ENCODE measurements at places on chromosomes 5 and 9.
A peak's percentile ranks its signal among the peaks of the same experiment; 100 is the strongest.

GRCh38 chr9:134215699-134216448, 51.5 kb upstream of the RNU6ATAC start:
- no peak for DNase-seq

- no peak for DNase-seq
Measured at GRCh38 chr9:128109050-128109709, 18.3 kb downstream of the PTGES2 start.

GRCh38 chr5:61735531-61735930, 403.5 kb downstream of the ZSWIM6 start:
- no peak for DNase-seq

- no peak for DNase-seq
Measured at GRCh38 chr5:64744914-64745313, 23.6 kb downstream of the SREK1IP1 start.

DNA sequence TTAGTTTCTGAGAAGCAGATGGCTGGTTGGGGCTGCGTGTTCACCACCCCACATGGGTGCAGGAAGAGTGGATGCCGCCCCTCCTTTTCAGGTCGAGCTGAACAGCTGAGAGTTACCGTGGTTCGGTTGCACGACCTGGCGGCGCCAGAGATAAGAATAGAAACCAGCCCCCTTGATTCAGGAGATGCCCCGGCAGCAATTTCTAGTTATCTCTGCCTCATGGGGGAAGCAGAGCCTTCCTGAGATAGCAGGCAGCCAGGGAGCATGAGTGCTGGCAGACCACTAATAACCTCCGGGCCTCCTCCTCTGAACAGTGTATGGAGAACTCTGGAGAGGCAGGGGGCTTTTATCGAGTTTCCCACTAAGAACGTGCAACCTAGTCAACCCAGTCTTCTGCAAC, 177.8 kb downstream of the NSG2 start:
- no peak for DNase-seq

DNA sequence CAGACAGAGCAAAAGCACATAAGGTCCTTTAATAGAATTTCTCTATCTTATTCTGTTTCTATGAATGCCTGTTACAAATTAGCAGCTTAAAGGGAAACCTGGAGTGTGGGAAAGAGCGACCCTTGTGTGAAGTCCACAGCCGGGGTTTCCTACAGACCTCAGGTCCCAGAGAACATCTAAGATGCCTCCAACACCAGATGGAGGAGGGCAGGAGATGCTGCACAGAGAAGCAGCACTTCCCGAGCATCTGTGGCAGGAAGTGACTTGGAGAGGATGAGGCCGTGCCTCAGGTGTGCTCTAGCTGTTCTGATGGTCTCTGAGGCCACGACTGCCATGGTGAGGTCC, 26.8 kb downstream of the IRF1 start:
- DNase-seq = no peak

GRCh38 chr9:127104581-127105311, 17.7 kb downstream of the ANGPTL2 start:
- no peak for DNase-seq

DNA sequence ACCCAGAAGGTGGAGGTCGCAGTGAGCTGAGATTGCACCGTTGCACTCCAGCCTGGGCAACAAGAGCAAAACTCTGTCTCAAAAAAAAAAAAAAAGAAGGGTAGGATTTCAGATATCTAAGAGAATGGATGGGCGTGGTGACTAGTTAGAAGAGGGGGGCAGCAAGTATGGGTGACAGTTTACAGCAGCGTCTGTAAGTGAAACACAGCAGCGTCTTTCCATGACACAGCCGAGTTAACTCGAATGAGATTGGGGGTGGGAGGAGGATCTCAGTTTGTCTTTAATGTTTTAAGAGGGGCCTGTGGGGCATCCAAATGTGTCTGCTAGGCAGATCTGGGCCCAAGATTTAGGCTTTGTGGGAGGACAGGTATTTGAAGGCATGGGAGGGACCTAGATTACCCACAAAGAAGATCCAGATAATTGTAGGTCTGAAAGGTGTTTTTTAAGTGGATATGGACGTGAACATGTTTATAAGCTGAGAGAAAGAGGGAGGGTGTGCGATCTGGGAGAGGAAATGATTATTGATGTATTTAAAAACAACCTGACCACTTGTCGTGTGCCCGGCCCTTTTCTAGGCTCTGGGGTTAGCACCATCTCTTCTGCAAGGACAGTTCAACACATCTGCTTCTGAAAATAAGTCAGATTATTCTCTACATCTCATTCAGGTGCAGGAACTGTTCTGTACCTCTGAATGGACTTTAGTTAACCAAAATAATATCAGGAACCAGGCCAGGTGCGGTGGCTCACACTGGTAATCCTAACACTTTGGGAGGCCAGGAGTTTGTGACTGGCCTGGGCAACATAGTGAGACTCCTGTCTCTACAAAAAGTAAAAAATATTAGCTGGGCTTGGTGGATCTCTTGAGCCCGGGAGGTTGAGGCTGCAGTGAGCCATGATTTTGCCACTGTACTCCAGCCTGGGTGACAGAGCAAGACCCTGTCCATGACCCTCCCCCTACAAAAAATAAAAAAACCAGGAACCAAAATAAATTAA, 2.5 kb downstream of the CEP78 start:
- peak; percentile 36 for DNase-seq

DNA sequence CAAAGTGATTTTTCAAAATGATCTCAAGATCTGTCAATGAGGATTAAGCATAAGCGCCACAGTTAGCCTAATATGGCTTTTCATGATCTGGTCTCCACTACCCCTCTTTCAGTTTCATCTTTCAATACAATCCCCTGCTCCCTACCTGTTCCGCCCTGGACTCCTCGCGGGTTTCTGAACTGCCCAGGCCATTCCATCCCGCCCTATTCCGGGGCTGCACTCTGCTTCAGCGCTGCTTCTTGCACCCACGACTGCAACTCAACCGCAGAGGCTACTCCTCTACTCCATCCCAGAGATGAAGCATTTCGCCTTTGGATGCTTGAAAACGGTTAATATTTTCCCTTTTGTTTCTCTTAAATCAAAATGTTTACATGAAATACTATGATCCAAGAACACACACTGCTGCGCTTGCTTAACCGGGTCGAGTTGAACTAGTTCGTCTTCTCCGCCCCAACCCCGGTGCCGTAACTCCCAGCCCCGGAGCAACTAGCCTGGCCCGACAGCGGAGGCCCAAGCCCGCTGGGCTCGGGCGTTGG, 716 bp upstream of the OTULIN start:
- DNase-seq = no peak

GRCh38 chr5:68456756-68457217, 241.2 kb downstream of the PIK3R1 start:
- DNase-seq = no peak

DNA sequence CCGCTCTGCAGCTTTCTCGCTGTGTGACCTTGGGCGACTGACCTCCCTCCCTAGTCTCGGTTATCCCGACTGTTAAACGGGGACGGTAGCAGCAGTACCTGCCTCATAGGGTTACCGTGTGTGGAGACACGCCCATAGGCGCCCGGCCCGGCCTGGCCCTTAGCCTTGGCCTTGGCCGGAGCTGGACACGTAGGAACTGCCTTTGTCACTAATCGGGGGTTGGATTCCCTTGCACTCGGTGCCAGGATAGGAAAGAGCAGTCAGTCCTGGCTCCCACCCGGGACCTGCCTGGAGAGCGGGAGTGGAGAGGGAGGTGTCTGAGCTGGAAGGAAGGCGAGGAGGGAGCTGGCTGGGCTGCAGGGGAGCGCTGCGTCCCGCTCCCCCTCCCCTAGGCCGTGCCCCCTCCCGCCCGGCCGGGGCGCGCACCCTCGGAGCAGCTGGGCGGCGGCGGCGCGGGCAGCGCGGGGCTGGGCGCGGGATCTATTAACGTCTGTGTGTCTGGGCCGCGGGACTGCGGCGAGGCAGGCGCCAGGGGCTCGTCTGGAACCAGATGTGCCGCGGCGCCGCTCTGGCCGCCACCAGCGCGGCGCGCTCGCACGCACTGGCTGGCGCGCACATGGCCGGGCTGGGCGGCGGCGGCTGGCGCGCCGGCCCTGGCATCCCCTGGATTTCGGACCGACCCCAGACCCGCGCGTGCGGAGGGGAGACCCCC, 31.7 kb downstream of the PRRX2 start:
- no peak for DNase-seq

- no peak for DNase-seq
Measured at GRCh38 chr5:139660923-139661814, 13.0 kb downstream of the CXXC5 start.

GRCh38 chr9:114301798-114302565, 20.9 kb upstream of the ORM1 start:
- DNase-seq = no peak

DNA sequence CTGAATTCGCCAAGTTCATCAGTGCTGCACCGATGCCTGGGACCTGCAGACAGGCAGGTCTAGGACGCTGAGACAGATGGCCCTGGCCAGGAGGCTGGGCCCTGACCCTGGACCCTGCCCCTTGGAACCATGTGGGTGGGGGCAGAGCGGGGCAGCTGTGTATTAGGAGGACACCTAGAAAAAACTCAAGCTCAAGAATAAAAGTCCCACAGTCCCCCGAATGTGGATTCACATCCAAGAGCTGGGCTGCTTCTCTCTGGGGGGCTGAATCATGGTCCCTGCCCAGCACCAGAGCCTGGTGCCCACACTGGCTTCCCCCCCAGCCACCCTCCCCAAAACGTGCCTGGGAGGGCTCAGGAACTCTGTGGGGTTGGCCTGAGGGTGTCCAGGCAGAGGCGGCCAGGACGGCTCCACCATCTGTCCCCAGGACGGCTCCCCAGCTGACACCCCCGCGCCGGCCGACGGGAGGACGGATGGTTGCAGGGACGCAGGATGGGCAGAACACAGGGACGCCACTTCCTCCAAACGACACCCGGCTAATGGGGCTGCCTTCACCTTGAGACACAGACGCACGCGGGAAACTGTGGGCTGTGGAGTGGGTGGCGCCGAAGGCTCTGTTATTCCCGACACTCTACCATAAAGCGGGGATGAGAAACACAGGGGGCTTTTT, 34.9 kb downstream of the EXD3 start:
- no peak for DNase-seq

DNA sequence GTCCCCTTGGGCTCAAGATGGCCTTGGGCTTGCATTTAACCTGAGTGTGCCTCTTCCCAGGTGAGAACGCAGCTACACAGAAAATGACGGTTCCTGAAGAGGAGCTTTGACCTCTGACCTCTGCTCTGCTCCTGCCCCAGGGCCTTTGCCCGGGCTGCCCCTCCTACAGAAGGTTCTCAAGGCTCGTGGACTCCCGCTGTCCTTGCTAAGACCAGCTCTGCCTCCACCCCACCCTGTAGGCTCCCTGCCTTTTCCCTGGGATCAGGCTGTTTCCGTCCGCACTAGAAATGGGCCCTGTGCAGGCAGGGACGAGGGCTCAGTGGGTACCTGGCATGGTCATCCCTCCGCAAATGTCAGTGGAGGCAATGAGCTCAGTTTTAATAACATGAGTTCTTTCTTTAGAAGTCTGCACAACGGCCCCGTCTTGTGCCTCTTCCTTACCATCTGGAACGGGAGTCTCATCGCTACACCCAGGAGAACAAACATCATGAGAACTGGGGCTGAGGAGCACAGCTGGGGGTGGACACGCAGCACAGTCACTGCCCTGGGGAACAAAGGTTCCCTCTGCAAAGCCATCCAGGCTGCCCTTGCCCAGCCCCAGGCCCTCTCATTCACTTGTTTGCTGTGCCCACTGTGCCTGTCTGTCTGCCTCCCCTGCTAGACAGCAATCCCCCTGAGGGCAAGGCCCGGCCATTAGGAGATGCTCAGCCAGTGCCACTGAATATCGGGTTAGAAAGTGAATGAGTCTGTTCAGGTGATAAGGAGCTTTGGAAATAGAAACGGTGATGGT, 26.7 kb upstream of the LPCAT1 start:
- no peak for DNase-seq

- no peak for DNase-seq
Measured at GRCh38 chr5:157574456-157575380, 857 bp downstream of the ADAM19 start.

- DNase-seq = no peak
Measured at GRCh38 chr5:152376886-152377285, 28.2 kb downstream of the NMUR2 start.

DNA sequence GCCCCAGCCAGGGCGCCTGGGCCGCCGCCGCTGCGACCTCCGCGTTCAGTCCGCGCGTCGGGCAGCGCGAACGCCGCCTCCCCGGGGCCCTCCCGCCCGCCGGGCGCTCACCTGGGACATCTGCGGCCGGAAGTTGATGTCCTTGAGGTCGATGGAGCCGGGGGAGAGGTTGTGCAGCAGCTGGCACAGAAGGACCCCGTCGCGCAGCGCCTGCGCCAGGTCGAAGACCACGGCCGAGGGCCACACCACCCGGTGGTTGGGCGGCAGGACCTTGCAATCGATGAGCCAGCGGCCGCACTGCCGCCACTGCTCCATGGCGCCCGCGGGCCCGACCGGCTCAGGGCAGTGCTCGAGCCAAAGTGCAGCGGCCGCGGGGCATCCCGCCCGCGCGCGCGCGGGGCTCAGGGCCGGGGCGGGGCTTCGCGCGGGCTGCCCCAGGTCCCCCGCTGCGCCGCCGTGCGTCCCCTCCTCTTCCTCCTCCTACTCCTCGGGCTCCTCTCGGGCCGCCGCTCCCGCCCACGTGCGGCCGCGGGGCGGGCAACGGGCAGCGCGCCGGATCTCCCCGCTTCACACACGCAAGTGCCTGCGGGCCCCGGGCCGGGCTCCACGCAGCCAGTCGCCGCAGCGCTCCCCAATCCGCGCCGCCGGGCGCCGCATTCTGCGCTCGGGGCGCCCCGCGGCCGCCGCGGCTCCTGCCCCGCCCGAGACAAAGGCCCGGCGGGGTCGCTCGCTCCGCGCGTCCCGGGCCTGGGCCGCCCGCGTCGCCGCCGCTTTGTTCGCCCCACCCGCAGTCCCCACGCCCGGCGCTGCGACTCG, at the start of gene VAV2:
VAV2 (minus strand) TSS at position 361 of the 816 bp plus-strand sequence; CDS start at position 315, 46 bp downstream.
- DNase-seq = peak; percentile 39

DNA sequence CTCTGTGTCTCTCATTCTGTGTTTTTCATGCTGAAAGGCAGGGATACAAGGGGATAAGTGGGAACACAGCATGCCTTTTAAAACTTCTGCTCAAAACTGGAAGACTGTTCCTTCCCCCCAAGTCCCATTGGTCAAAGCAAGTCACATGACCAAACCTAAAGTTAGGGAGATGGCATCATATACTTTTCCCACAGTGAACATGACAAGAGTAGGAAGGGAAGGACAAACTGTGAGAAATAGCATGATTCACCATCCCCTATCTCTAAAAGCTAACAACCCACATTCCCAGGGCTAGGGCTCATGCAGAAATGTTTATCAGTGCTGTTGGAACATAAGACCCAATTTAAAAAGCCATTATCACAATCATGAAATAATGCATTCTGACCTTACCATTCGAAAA, 24.2 kb upstream of the SHISAL2B start:
- no peak for DNase-seq

DNA sequence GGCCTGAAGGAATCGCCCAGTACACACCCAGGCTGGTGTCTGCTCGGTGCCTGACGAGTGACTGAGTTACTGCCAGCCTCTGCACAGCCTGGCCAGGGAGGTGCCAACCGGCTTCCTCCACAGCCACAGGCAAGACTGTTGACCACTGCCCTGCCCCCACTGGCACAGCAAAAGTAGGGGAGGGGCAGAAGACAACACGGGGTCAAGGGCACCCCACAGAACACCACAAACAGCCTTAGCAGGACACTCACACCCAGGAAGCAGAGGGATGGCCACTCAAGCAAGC, 722 bp upstream of the LHX3 start:
- DNase-seq = no peak
